Stromal cell of bone marrow (primary cell): ENCODE measurements at places on chromosomes 7 and 10.

DNA sequence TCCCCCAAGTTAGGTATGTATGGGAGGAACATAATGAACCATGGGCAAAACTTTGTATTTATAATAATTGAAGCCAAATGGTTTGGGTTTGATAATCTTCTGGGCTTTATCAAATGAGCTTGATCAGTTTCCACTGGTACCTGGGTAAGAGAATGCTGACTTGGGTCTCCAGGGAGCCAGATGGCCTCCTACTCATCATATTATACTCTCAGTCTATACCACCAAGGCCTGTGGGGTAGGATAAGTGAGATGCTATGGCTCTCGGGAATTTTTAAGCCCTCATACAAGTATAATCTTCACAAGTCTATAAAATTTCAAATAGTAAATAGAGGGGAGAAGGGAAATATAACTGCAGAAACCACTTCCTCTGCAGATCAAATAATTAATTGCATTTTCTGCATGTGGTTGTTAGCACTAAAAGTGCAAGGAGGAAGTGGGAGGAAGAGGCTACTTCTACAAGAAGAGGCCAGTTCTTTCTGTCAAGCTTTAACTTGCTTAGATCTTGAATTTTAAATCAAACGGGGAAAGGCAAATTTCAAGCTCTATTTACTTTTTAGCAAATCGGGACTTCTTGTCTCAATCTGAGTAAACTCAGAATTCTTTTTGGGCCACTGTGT lies 349.0 kb downstream of the SORCS1 start:
- DNase-seq: no peak

GRCh38 chr7:128266883-128267594 lies 26.0 kb downstream of the LEP start:
- DNase-seq: peak; percentile 36

DNA sequence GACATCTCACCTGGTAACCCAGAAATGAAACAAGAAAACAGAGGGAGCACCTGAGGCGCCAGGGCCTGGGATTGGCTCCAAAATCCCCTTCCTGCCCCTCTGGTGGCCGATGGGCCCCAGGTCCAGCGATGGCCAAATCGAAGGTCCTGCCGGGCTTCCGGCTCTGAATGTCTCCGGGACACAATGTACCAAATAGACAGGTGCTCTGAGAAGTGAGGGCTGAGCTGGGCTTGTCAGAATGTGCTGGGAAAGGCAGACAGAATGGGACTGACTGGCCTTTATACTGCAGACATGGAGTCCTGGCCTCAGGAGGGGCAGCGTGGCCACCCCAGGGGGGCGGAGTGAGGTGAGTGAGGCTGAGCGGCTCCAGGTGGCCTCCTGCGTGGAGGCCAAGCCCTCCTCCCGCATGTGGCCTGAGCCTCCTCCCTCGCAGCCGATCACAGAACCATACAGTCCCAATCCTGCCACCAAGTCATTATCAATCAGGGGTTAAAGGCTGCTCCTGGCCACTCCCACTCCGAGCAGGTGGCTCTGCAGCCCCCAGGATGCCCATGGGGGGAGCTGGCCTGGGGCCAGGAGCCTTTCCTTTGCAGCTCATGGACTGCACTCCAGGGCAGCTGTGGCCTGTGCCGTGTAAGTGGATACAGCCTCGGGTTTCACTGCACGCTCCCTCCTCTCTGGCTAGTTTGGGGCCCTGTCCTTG lies 185.5 kb downstream of the ADARB2 start:
- no peak for DNase-seq

DNA sequence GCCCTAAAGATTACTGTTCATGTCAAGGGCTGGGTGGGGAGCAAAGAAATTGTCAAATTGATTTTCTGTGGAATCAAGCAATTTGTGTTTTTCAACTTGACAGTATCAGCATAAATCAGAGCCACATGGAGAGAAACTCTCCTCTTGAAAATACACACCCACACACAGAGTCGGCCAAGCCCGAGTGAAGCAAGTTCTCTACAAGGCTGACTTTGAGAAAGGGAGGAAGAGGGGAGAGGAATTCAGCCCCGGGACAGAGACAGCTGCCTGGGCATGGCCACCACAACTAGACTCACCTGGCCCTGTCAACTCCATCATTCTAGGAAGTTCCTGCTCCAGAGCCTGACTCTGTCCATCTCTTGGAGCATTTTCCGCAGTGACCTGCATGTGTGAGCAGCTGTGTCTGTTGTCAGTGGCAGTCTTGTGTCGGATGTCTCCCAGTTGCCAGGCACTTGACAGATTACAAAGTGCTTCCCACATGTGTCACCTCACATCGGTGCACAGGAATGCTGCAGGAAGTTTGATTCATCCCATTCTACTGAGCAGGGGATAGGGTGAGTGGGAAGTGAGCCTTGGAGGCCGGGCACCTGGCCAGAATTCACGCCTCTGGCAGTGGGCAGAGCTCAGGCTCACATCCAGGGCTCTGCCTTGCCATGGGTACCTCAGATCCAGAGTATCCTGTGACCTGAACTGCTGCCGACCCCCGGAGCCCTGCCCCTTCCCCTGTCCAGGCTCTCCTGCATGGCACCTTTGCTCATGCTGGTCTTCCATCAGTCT lies 37.9 kb downstream of the ADAM12 start:
- DNase-seq: peak; percentile 67

GRCh38 chr10:75462865-75463264 lies 31.4 kb downstream of the LRMDA start:
- no peak for DNase-seq

DNA sequence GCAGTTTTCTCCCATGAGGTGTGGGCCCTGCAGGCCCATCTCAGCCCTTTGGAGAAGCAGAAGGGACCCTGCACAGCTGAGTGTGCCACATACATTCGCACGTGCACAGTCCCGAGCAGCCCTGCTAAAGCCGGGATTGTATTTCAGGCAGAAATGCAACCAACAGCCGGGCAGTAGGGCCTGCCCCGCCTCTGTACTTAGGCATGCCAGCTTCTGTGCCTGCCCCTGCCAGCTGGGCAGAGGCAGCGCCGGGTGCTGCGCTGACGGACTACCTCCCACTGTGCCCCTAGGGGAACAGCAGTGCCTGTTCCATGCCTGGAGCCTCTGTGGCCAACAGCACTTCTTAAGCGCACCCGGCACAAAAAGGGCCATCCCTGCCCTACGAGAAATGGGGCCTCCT lies 170.3 kb downstream of the NEURL1 start:
- DNase-seq: no peak

DNA sequence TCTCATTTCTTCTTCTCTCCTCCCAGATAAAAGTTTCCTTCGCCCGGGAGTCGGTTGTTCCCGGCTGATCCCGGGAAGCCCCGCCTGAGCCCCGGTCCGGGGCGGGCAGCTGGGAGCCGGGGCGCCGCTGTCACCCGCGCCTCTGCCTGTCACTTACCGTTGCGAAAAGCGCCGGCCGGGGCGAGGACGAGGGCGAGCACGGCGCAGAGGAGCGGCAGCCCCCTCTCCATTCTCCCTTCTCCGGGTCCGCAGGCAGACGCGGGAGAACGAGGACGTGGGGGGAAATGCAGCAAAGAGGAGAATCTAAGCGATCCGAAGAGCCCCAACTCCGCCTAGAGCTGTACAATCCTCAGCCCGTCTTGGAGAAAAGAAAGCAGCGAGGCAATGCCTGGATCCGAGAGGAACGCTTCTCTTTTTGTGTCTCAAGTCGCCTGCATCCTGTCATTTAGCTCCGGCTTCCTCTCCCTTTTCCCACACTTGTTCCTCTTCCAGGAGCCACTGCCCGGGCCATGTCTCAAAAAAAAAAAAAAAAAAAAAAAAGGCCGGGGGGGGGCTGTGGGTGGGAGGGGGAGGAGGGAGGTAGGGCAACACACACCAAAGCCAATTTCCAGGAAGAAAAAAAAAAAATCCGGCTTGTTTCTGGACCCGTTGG lies at the start of gene NRP1:
NRP1 (minus strand) TSS at position 515 of the 652 bp plus-strand sequence; CDS start at position 230, 285 bp downstream.
- no peak for DNase-seq

- DNase-seq: no peak
Measured at GRCh38 chr10:102120991-102121738, 997 bp upstream of the LDB1 start.

- no peak for DNase-seq
Measured at GRCh38 chr10:73247509-73248258, 629 bp upstream of the DNAJC9 start.

DNA sequence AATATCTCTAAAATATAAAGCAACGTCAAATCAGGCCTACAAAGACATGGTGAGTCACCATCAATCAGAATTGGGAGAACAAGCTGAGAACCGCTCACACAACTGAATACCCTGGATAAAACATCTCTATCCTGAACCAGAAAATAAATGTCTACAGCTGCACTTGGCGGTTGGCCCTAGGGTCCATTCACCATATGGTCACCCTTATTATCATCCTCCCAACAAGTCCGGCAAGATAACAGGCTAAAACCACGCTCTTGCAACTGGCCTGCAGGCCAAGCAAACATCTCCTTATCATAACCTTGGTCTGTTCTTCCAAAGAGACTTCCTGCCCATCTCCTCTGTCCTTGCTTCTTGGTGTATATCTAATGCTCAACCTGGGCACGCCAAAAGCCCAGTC lies 310.7 kb downstream of the CALN1 start:
- DNase-seq: no peak

DNA sequence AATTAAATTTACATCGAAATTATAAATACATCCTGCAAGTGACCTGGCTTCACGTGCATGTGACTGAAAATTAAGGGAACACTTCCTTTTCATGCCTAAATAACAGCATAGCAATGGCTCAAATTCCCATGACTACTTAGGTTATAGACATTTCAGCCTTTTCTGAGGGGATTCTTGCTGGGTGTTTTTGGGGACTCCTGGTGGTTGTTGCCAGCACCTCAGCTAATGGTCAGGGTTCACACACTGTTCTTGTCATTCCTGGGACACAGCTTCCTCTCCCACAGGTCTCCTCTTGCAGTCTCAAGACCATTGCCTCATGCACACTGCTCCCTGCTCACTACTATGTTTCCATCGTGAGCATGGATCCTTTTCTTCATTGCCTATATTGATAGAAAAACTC lies 148.9 kb upstream of the GLI3 start:
- no peak for DNase-seq
